NCI-H2081 (cell line): ENCODE measurements at places on chromosomes 3 and 15.

DNA sequence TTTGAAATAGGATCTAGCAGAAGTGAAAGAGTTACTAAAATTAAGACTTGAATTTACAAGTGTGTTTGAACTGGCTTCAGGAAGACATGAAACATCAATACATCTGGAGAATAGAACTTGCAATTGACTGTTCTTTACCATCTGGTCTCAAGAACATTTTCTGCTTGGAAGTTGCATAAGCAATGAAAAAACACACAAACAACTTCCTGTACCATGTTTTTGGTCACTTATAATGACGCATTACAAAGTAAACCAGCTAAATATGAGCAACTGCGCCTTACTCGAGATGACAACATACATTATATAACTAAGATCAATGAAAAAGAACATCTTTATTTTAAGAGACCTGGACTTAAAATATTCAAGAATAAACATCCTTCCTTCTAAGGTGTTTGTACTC is 112.5 kb downstream of the TIGIT start:
- no peak for DNase-seq

DNA sequence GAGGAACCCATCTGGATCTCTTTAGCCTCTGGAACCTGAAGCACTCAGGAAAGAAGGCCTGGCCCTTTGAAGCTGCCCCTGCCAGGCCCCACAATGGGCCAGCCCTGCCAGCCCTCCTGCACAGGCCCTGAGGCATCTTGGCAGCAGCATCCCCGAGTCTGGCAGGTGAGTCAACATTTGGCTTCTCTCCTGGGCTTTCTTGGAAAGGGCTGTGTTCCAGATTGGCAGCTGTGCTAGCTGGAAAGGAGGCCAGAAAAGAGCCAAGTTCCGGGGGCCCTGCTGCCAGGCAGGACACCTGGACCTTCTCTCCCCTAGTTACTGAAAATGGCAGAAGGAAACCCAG is 187.2 kb downstream of the SHQ1 start:
- DNase-seq: peak; percentile 98

- DNase-seq: no peak
These were observed 447.8 kb upstream of the BCHE start for GRCh38 chr3:166285001-166285400.

DNA sequence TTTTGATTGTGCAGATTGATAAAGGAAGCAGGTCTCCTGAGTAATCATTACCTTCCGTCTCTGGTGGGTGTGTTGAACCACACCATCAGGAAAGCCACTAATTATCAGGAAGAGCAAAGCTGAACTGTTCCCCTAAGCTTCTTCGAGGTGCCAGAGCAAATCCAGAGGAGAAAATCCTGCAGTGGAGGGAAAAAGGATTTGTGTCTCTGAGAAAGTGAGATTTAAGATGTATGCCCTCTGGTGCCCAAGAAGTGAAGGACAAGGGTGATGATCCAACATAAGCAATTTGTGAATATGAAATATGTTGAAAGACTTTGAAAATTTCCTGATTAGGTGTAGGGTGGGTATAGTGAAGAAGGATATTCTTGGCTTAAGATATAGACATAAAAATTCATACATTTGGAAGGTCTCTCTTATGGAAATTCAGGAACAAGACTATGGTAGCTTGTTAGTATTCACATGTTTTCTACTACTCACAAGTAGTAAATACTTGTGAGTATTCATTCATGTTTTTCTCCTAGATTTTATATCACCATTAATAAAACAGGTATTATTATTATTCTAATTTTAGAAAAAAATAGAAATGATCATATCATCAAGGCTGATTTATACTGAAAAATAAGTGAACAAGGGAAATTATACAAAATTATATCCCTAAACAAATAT is 34.8 kb downstream of the COMMD2 start:
- peak; percentile 58 for DNase-seq

- DNase-seq: no peak
These were observed 394.2 kb downstream of the LSAMP start for GRCh38 chr3:116051040-116051439.

GRCh38 chr3:17830788-17831187 is 88.4 kb upstream of the TBC1D5 start:
- no peak for DNase-seq

DNA sequence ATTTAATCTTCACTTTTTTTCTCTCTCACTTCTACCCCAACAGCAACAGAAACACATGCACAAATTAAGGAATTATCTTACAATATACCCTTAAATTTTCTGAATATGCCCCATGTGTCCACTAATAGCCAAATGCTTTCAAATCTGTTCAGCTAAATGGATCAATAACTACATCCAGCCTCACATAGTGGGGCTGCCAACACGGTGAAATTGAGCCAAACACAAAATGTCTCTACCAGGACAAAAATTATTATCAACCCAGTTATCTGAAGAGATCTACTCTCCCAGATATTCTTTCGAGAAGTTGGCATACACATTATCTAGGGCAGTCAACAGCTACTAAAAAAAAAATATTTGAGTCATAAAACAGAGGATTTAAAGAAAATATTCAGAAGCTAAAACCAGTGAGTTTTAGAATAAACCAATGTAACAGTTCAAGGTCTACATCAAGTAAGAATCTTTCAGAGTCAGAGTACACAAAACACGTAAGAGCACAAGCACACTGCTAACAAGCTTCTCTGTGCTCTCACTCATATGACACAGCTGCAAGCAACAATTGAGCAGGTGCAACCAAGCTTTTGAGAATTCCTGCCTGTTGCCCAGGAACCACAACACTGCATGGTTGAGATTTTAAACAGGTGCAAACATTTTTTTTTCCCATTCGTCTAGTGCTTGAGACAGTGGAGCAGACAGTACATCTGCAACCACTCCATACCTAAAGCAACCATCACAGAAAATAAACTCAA is 247.7 kb downstream of the ZBTB20 start:
- peak; percentile 98 for DNase-seq

DNA sequence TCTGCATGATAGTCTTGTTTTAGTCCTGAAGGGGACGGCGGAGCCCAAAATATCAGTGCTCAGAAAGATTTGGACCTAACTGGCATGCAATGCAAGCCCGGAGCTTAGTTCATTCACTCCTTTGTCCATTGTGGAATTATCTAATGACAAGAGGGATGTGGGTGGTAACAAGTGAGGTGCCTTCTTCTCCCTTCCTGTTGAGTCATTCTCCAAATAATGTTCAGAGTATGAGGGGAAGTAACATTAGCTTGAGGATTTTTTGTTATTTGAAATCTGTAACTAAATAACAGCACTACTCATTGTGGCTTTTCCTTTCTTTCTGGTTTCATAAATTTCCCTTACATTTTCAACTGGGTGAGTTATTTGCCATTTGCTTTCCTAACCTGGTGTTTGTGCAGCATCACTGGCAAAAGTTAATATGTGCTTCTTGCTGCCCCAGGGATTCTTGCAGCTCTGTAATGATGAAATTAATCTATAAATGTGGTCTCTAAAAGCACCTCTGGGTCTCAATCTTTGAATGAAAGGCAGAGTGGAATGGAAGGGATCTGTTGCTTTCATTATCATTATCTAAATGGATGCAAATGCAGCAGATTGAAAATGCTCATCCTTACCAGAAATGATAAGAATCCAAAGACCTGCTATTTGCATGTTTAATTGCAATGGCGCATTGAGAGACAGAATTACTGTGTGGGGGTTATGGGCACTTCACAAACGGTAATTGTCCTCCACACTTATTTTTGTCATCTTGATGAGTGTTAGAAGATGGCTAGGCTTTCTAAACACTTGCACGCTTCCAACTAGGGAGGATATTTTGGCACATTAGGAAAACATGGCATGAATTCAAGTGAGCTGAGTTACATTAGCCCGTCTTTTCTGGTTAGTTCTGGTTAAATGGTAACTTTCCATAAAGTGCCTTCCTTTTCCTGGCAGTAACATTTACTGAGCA is 89.9 kb upstream of the MITF start:
- DNase-seq: no peak

- no peak for DNase-seq
These were observed 115.2 kb upstream of the PDZRN3 start for GRCh38 chr3:73739791-73740453.

- no peak for DNase-seq
These were observed 69.7 kb upstream of the UMPS start for GRCh38 chr3:124660599-124660998.

DNA sequence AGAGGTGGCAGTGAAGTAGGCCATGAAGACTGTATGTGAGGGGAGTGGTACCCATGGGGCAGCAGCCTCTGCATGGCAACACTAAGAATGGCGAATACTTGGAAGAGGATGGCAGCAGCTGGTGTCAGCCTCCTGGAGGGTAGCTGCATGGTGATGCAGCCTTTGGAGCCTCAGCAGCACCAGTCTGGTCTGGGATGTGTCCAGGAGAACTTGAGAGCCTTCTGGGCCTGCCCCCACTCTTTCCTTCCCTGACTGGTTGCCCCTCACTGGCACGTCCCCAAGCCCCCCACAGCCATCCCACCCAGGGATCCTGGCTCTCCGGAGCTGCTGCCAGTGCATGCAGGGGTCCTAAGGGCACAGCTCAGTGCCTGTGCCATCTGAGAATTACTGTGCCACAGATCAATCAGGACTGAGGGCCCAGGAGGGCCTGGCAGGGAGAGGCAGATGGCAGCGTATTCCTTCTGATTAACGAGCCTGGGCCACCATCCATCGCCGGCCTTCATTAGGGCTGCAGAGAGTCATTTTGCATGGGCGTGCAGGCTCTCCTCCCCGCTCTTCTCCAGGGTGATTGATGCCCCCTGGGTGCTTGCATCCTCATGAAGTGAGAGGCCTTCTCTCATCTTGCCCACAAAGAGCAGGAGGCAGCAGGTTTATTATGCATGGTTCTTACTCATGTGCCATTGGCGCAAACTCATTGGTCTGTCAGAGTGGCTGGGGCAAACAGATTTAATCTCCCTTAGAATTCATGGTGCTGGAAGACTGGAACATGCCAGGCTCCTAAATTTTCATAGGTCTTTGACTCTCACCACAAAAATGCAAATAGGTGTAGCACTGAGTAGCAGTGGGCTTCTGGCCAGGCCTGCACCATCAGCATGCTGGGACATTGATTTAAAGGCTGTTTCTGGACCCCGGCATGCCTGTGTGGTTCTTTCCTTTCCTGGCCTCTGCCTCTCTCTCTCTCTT is 116.8 kb downstream of the EPHB1 start:
- DNase-seq: no peak

- no peak for DNase-seq
These were observed 51.2 kb downstream of the SETD5 start for GRCh38 chr3:9448643-9449042.

DNA sequence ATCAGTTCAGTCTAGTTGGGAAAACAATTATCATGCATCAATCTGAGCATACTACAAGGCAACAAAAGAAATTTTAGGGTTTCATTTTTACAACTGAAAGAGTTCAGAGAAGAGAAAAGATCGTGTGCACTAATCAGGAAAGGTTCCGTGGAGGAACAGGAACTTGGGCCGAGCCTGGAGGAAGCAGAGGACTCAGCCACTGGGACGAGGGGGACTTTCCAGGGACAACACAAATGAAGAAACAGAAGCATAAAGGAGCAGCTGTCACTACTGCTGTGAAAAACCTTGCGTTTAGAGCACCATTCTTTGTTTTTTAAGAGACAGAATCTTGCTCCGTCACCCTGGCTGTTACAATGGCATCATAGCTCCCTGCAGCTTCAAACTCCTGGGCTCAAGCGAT is 60.5 kb downstream of the MYO1E start:
- DNase-seq: no peak

- DNase-seq: no peak
These were observed 5.4 kb downstream of the ANPEP start for GRCh38 chr15:89809093-89809786.

DNA sequence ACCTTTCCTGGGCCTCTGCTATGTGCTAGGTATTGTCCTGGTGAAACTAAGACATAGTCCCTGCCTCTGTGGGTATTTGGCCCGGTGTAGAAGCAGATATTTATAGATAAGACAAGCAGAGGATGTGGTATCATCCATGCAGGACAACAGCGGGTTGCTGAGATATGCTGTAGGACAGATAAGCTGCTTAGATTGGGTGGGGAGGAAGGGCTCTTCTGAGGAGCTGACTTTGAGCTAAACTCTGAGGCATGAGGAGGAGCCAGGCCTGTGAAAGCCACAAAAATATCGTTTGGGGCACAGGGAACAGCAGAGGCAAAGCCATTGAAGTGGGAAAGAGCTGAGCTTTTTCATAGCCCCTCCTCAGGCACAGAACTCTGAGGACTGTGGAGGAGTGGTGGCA is 492.5 kb upstream of the CFAP20DC start:
- DNase-seq: no peak

DNA sequence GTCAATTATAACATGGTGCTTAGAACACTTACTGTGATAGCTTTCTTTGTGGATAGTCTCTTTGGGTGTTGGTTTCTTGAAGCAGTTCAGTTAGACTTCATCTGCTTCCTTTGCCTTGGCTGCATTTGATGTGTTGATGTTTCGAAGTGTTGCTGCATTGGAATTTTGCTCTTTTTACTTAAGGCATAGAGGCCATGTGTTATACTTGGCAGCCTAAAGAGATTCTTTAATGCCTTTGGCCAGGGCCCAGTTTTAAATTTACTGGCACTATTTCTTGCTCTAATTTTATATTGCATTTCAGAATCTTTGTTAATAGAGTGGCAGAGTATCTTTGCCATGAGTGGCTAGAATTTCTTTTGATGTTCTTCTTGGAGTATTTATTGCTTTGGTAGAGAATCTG is 21.2 kb downstream of the NR1D2 start:
- no peak for DNase-seq

DNA sequence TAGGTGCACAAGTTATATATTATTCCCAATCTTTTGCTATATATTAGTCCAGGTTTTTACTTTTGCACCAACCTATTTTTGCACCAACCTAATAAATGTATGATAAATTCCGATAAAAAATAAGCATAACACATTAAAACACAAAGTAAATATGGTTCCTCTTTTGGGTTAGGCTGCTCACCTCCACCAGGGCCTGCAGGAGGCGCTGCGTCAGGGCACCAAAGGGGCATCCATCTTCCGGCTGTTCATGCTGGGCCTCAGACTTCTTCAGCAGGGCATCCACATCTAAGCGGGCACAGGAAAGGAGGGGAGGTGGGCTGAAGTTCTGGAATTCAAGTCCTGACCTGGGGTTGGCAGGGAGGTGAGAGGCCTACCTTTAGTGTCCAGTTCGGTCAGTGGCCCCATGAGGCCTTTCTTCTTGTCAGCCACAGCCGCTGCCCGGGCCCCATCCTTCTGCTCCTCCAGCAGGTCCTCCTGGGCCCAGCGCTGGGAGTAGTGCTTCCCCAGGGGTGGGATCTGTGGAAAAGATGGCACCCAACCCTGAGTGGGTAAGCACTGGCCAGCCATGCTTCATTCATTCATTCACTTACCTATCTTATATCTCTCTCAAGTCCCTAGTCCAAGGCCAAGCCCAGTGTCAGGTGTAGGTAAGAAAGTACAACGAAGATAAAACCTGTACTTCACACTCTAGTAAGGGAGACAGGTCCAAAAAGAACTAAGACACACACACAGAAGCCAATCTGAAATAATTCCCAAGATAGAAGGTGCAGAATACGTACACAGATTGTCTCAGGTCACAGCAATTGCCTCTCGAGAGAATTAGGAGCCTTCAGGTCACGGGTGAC is 5.2 kb downstream of the TADA3 start:
- DNase-seq: no peak

- no peak for DNase-seq
These were observed 79.0 kb upstream of the SGO1 start for GRCh38 chr3:20264900-20265567.
